Central memory CD8-positive, alpha-beta T cell (primary cell): ENCODE measurements at places on chromosomes 12 and 14.

DNA sequence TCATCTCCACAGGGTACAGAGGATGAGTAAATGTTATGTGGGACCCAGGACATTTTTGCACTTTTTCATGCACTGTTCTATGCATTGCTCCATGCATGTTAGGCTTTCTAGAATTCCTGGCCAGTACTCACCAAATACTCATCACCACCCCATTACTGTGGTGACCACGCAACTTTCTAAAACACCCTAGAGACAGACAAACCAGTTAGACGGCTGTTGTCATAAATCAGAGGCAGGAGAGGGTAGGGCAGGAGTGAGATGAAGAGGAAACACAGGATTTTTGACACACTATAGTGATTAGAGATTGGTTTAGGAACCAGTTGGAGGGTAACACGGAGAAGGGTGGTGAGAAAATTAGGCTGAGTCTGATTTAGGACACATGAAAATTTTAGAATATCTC, 59.3 kb downstream of the IFNG start:
- DNase-seq: no peak

- DNase-seq: no peak
These were observed 196.2 kb upstream of the NUDT4 start for GRCh38 chr12:93181409-93181965.

GRCh38 chr14:49622022-49622607, 1.5 kb downstream of the MGAT2 start:
- DNase-seq: no peak

GRCh38 chr12:82648259-82648909, 38.3 kb upstream of the TMTC2 start:
- no peak for DNase-seq

DNA sequence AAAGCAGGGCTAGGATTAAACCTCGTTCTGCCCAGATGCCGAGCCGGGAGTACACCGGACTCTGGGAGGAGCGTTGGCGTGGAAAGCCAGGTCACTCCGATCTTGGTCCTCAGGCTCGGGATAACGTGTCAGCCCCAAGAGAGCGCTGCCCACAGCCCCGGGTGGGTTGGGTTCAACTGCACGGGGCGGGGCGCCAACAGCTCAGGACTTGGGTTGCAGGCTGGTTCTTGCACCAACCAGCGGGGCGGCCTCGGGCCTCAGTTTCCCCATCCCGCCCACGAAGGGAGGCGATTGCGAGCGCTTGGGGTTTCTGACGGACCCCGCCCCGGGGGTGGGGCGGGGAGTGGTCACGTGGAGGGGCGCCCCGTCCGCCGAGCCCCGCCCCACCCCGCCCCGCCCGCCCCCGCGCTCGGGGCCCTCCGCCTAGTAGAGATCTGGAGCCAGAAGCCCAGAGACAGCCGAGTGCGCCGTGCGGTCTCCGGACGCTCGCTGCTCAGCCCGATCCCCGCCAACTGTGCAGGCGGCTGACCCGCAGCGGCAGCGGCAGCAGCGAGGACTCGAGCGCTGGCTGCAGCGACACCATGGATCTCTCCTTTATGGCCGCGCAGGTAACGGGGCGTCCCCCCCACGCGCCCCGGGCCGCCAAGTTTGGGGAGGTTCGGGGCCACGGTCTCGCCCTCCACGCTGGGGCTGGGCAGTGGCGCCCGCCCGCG, at the start of gene C14orf132:
TSS of gene C14orf132 (plus strand) at position 443 of the 713 bp plus-strand sequence. CDS start at position 582, 139 bp downstream.
- DNase-seq: no peak

DNA sequence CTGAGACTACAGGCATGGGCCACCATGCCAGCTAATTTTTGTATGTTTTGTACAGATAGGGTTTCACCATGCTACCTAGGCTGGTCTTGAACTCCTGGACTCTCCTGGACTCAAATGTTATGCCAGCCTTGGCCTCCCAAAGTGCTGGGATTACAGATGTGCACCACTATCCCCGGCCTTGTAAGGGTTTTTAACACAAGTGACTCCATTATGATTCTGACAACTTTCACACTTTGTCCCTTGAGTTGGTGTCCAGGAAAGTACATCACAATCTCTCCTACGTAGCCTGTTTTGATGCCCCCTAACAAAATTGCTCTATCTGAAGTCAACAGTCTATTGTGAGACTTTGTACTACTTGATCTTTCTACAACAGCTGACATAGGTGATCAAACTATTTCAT, 11.4 kb upstream of the METAP2 start:
- DNase-seq: no peak

- DNase-seq: no peak
These were observed 1.5 kb upstream of the PNMA1 start for GRCh38 chr14:73715707-73716106.

- DNase-seq: no peak
These were observed 4.3 kb upstream of the PRICKLE1 start for GRCh38 chr12:42593874-42594273.

GRCh38 chr14:55911776-55912175, 206.4 kb upstream of the PELI2 start:
- no peak for DNase-seq

DNA sequence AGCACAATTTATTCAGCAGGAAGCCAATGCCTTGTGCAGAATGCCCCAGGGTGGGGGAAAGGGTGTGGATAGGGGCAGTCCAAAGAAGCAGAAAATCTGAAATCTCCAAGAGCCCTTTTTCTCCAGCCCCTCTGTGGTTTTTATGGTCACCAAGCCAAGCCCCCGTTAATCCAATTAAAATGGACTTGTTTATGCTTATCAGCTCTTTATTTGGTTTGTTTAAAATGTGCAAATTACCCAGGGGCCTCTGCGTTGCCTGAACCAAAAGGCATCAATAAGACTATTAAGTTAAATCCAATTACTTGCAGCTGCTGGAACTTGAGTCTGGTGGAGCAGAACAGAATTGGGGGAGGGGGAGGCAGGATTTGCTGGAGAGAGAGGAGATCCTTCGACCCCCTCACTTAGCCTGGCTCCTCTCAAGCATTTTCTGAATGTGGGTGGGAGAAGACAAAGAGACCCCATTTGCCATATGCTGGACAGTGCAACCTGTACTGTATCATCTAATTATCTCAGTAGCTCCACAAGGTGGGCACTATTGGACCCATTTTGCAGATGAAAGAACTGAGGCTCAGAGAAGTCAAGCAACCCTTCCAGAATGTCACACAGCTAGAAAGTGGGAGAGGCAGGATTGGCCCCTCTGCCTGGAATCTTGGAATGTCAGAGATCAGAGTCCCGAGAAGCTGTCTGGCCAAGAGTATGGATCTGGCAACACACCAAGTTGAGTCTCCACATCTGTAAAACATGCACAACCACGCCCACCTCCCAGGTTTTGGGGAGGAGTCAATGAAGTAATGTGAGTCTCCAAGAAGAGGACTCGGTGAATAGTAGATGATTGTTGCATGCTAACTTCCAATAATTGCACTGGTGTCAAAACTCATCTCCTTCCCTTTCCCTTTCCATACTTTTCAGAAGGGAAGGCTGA, 66.9 kb downstream of the CMKLR1 start:
- no peak for DNase-seq

GRCh38 chr14:100469632-100470522, 117.3 kb downstream of the BEGAIN start:
- DNase-seq: no peak

DNA sequence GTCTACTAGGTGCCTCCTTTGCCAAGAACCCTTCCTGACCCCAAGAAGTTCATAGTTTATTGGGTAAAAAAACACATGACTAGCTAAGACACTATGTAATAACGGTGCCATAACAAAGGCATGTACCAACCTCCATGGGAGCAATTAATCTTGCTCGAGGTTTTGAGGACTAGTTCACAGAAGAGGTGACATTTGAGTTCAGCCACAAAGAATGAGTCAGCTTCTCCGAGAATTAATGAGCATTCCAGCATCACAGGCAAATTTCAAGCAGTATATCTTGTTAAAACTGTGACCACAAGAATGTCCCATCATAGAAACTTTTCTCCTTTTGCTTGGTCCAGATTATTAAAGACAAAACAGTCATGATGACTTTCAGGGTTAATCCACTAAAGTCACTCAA, 113.0 kb upstream of the RAP1B start:
- DNase-seq: no peak

- no peak for DNase-seq
These were observed 1.3 kb upstream of the HIF1A start for GRCh38 chr14:61694039-61694438.

GRCh38 chr12:3651585-3652424, 101.1 kb downstream of the CRACR2A start:
- DNase-seq: no peak

DNA sequence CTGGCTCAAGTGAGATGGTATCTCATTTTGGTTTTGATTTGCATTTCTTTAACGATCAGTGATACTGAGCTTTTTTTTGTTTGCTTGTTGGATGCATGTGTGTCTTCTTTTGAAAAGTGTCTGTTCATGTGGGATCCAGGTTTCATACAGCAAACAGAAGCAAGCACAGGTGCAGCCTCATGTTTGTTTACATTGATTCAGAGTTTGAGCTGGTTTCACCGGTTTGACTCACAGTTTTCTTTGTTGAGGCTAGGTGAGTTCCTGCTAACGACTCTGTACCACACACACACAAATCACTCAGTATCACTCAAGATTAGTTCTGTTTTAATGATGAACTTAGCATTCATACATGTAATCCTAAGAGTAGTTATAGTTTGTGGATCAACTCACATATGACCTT, 3.7 kb downstream of the OR10G2 start:
- no peak for DNase-seq

- no peak for DNase-seq
These were observed 62.6 kb upstream of the NTF3 start for GRCh38 chr12:5369298-5369697.

DNA sequence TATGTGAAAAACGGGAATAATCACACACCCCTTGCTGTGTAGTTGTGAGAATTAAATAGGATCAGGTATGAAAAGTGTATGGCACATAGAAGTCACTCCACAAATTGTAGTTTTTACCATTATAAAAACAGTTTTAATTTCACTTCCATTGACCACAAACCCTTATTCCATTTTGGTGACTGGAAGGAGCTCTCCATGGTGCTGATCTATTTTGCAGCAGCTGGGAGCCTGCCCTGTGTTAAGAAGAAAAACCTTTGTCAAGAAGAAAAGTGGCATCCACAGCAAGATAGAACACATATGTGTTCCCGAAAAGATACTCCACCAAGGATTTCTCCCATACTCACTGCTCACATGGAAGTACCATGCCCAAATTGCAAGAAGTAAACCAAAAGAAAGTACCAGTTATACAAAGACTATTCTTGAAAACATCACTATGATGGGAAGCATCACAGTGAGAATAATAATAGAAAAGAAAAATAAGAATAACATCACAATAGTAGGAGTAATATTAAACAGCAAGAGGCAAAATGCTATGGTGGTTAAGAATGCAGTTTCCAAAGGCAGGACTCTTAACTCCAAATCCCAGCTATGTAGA, 58.7 kb downstream of the TUNAR start:
- no peak for DNase-seq

GRCh38 chr12:89671469-89671868, 37.2 kb downstream of the ATP2B1 start:
- DNase-seq: no peak

- DNase-seq: no peak
These were observed 16.7 kb downstream of the OSBPL8 start for GRCh38 chr12:76542908-76543307.

- no peak for DNase-seq
These were observed 14.1 kb downstream of the RAB35 start for GRCh38 chr12:120102189-120103043.

DNA sequence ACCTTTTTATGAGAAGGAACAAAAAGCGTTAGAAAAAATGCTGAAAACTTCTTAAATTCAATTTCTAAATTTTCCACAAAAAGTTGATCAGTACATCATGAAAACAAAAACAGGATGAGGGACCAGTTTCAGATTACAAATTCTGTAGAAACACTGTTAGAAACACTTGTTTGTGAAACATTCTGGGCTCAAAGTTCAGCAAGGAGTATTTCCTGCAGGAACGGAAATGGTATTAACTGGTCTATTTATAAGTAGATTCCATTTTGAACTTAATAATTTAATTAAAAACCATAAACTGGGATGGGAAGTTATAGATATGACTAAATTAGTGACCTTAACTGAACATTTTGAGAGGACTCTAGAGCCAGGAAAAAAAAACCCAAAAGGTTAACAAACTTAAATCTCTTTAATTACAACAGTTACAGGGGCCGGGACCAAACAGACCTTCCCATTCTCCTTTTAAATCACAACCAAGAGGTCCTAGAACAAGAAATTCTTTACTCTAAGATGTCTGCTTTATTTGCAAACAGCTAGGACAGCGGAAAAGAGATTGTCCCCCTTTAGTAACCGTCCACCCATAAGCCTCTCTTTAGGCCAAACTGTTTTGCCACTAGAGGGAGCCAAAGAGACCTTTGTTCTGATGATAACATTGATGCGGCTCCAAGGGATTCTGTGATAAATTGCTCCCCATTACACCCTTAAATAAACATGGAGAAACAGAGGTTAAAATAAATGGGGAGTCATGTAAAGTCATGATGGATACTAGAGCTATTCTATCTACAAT, 69.0 kb upstream of the RERGL start:
- DNase-seq: no peak

DNA sequence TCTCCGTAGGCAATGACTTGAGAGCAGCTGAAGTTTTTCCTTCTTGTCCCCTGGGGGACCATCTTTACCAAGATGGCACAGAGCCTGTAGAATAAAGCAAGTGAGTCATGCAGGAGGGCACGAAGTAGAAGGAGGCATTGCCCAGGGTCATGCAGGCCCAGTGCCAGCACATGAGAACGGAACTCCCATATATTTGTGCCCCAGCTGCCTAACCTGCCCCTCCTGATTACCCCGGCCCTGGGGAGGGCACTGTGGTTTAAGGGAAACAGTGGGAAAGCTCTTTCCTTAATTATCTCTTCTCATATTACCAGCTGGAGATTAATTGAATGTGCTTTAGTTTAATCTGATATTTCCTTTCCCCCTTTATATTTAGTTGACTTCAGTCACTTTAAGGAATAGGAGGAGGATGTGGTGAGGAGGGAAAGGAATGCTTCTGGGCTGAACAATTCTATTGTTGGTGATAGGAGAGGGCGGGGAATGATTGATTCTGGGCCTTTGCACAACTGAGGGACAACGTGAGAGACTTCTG, 51.9 kb downstream of the RASSF8 start:
- DNase-seq: no peak

- no peak for DNase-seq
These were observed 180.3 kb downstream of the RMST start for GRCh38 chr12:97642911-97643310.

- DNase-seq: peak; percentile 62
These were observed 53.5 kb downstream of the PHLDA1 start for GRCh38 chr12:75977952-75978671.

DNA sequence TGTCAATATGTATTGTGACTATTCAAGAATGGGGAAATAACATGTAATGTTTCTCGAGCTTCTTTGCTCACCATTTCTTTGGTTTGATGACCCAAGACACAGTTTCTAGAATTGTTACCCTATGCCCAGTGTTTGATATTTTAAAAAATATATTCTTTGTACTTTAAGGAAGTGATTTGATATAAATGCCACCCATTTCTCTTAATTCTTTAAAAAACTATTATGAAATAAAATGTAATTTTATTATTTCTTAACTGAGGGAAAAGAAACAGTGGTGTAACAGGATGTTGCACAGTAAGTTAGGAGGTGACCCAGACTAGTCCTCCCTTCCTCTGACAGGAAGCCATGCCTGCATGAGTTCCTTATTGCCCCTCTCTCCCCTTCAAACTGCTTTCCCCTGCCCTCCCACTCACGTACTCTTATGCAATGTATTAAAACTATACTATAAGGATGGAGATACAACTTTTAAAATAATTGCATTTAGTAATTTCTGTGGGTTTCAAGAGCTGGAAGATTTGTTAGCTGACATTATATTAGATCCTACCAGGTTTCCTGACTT, 279.4 kb downstream of the TMTC2 start:
- DNase-seq: no peak
